ENCODE measurements at places on chromosomes 2 and 18. TPM values are rescaled to one million over a fixed set of nuclear protein-coding genes. Genes with fewer than 3 reads are reported as not detected.
A peak's percentile ranks its signal among the peaks of the same experiment; 100 is the strongest.

- no peak for DNase-seq
Observed at GRCh38 chr2:54895730-54896129, 154.5 kb downstream of the RTN4 start.

Gene SPEG
- total RNA-seq: 13.4 TPM

- DNase-seq: no peak
Observed at GRCh38 chr2:11279398-11279797, 65.0 kb downstream of the ROCK2 start.

Gene CFAP65
- 0.93 TPM for total RNA-seq

GRCh38 chr2:104043864-104044263, 810.1 kb upstream of the POU3F3 start:
- no peak for DNase-seq

Gene SF3B1
- total RNA-seq: 326 TPM

Gene C2orf80
- 1.0 TPM for total RNA-seq

DNA sequence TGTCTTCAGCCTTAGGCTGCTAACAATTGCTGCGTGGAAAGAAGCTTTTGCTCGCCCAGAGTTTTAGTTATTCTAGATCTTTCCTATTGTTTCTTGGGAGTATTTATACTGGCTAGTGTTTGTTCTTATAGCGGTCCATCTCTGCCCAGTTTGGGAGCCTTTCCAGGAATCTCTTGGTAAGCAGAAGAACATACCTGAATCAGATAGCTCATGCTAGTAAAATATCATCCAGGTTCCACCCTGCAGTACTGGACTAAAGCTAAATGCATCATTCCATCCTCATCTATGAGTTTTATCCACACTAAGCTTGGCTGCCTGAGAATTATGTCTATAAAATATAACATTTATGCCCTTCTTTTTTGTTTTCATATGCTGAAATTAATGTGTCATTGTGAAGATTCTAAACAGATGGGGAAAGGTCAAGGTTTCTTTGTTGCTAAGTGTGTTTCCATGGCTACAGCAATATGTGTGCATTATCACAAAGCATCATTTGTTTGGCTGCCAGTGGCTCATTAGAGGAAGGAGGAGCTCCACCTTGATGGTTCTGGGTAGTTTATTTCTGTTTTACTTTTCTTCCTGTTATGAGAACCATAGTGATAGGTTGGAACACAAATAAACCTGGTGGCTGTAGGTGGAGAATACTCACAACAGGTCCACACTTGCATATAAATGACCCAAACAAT, 182.8 kb downstream of the PIK3C3 start:
- no peak for DNase-seq

DNA sequence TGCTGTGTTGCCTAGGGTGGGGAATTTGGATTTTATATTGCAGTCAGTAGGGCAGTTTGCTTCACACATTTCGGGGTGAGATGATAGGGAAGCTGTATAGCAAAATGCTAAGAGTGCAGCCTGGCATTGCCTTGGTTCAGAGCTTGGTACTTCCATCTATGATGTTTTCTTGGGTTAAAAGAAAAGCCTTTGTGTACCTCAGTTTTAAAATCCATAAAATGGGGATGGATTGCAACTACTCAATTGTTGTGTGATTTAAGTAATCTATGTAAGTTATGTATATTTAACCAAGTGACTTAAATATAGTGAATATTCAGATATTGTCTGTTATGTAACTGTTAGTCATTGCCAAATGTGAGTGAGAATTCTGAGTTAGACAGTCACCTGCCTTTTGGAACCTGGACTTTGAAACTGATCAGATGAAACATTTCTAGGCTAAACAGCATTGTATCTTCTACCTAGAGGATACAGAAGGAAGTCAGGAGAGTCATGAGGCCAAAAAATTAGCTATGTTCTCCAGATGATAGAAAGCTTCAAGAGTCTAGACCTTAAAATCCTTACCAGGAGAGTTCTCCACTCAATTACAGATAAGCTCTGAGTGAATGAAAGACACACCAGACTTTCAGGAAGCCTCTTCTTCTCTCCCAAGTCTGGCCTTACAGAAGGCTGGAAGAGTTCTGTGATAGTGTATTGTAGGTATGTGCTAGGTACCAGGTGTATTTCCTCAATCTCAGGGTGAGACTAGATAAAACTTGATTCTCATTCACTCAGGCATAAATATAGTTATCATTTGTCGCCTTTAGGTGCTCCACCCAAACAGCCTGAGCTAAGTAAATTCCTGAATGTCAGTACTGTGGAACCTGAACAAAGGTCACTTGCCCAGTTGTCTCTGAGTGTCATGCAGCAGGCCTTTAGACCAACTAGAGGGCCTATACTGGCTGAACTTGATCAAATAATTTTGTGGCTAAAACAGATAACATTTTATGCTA, 7.5 kb downstream of the RIOK3 start:
- DNase-seq: no peak

DNA sequence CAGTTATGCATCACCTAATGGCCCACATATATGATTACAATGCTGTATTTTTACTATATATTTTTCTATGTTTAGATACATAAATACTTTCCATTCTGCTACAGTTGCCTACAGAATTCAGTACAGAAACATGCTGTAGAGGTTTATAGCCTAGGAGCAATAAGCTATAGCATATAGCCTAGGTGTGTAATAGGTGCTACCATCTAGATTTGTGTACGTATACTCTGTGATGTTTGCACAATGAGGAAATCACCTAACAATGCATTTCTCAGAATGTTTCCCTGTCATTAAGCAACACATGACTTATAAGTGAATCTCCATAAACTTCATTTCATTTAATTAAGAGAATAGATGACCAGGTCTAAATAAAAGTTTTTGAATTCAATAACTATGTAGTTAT, 43.5 kb downstream of the SLC38A11 start:
- DNase-seq: no peak

Gene PCARE
- not detected for total RNA-seq

DNA sequence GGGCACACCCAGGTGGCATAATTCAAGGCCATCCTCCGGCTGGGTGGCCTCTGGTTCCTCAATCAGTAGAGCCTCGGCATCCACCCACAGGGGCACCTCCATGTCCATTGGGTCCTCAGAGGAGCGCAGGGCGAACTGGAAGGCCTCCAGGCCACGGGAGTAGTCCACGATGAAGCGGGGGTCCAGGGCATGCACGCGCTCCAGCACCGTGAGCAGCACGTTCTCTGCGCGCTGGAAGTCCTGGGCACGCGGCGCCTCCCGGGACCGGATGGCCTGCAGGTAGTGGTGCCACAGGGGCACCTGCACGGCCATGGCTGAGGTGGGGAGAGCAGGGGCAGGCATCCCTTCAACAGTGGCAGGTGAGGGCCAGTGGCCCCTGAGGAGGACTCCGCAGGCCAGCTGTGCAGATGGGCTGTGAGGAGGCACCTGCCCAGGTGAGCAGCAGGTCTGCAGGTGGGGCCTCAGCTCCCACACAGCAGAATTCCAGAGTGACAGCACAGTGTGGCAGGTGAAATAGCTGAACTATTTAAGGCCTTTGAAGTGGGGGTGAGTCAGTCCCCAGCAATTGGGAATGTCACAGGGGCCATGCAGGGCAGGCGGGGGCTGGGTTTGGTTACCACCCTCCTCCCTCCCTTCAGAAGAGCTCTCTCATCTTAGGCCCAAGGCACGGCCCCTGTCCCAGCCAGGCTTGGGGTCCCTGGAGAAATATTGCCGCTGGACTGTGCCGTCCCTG, at the start of gene MAB21L4:
Gene MAB21L4, minus strand, starts transcription at position 501 of the 733 bp plus-strand sequence. Its CDS starts 159 bp downstream, at position 342.
- DNase-seq: no peak

- peak; percentile 80 for DNase-seq
Observed at GRCh38 chr2:199471443-199472057, 13.8 kb upstream of the SATB2 start.

Gene EGR4
- not detected for total RNA-seq

- no peak for DNase-seq
Observed at GRCh38 chr18:55433648-55434047, 154.3 kb downstream of the TCF4 start.

Gene CD226
- 0.40 TPM for total RNA-seq

DNA sequence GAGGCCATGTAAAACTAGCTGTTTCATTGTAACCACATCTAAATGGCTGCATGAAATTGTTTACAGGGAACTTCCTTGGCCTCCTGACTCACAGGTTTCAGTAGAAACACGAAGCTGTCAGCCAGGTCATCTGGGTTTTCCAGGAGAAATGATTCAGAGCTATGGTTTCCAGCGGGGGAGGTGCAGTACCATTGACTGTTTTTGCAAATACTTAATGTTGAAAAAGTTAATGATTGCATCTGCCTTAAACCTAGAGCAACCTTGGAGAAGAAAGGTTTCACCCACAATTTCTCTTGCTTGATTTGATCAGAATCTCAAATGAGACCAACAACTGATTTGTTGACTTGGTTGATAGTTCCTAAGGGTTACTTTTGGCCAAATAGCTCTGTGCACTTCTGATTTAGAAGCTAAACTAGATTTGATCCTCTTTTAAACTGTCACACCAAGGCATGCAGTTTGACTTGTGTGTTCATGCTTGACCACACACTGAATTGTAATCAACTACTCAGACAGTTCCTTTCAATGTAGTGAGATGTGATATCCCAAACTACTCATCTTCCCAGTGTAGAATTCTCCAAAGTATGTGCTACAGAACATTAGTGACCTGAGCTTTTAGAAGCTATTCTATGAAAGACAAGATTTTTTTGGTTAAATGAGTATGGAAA, 193.5 kb upstream of the CHST9 start:
- DNase-seq: no peak

DNA sequence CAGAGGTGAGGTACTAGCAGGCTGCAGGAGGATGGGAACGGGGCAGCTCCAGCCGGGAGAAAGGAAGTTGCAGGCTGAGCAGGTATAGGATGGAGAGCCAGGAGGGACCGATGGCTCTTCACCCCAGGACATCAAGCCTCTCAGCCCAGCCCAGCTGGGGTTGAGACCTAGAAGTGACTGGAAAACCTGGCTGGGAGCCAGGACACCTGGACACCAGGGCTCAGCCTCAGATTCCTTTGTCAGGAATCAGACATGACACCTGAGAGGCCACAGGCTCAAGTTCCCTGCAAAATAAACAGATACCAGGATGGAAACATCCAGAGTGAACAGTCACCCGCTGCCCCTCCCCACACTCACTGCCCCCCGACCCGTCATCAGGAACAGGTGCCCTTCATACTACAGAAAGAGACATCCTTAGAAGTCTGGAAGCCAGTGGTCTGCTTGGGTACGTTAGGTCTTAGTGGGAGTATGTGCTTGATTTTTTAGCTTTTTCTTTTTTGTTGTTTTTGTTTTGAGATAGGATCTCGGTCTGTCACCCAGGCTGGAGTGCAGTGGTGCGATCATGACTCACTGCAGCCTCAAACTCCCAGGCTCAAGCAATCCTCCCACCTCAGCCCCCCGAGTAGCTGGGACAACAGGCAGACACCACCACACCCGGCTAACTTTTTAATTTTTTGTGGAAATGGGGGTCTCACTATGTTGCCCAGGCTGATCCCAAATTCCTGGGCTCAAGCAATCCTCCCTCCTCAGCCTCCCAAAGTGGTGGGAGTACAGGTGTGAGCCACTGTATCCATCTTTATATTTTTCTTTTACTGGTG, 95.7 kb upstream of the STPG4 start:
- DNase-seq: no peak

- no peak for DNase-seq
Observed at GRCh38 chr2:206846981-206847834, 81.8 kb downstream of the FASTKD2 start.

- DNase-seq: no peak
Observed at GRCh38 chr2:98935777-98936352, at the start of gene CRACDL. Gene CRACDL (minus strand): TSS chr2:98936225. CDS start chr2:98846800, 89,425 bp downstream.

Gene CTAGE1
- not detected for total RNA-seq

Gene RNF25
- total RNA-seq: 35.6 TPM

GRCh38 chr2:177324797-177325196, 60.3 kb upstream of the NFE2L2 start:
- no peak for DNase-seq

DNA sequence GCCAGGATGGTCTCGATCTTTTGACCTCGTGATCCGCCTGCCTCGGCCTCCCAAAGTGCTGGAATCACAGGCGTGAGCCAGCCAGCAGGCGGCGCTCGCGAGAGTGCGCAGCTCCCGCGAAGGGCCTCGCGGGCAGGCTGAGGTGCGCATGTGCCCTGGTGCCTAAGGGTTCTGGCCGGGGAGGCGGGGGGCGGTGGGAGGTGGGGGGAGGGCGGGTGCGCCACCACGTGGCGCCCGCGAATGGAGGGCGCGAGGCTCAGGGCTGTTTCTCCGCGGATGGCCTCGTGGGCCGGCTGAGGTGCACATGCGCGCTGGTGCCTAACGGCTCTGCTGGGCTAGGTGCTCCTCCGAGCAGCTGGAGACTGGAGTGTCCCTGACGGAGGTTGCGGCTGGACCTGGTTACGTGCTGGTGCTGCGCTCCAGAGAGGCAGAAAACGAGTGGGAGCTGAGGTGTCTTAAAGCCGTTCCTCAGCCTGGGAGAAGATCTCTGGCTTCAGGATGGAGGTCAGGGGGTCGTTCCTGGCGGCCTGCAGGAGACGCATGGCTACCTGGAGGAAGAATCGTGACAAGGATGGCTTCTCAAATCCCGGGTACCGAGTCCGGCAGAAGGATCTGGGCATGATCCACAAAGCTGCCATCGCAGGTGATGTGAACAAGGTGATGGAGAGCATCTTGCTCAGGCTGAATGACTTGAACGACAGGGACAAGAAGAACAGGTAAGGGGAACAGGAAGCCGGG, at the start of gene ANKRD62:
Gene ANKRD62, plus strand, starts transcription at position 324 of the 738 bp plus-strand sequence. Its CDS starts 175 bp downstream, at position 499.
- DNase-seq: no peak

Gene OXER1
- 1.7 TPM for total RNA-seq

DNA sequence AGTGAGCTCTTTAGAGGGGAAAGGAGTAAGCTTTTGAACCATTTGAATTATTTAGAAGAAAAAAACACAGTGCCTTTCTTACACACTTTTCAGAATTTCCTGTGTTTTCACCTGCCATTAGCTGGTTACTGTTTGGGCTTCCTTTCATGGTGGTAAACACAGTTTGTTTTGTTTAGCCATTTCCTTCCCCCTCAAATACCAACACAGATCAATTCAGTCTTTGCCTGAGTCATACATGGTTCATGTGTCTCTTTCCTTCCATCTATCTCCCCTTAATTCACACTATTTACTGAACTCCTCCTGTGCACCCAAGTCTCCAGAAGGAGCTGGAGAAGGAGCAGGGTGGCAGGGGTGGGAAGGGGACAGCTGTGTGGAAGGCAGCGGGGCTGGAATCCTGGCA, 45.0 kb downstream of the TCF7L1 start:
- no peak for DNase-seq

Gene LYG2
- not detected for total RNA-seq

DNA sequence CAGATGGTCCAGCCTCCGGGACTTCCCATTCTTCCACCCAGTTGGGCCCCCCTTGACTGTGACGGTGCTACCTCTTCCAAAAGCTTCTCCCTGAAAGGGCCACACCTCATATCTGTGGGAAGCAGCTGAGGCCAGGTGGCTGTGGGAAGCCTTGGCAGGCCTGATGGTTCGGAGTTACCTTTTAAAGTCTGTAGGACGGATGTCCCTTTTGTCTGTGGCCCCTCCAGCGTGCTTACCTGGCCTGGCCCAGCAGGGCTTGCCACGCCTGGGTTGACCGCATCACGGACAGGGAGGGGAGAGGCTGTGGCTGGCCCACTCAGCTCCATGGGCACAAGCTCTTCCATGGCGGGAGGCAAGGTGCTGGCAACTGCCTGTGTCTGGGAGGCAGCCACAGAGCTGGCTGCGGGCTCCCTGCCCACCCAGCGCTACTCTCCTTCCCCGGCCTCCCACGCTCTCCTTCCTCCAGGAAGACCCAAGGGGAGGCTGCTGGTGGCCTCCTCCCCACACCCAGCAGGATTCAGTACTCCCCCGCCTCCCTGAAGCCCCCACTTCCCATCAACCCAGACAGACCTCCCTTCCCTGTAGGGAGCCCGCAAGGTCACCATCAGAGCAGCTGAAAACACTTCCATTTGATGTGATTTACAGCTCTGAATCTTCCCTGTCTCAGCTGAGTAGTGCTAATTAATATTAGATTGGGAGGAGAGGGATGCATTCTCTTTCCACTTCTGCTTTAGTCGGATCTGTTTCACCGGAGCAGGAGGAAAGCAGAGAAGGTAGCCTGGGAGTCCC, 52.8 kb downstream of the EDAR start:
- no peak for DNase-seq
